ENCODE measurements at places on chromosomes 16 and 17. TPM values are rescaled to one million over a fixed set of nuclear protein-coding genes. Genes with fewer than 3 reads are reported as not detected.

Gene CCDC200
- polyA plus RNA-seq: 0.26 TPM

DNA sequence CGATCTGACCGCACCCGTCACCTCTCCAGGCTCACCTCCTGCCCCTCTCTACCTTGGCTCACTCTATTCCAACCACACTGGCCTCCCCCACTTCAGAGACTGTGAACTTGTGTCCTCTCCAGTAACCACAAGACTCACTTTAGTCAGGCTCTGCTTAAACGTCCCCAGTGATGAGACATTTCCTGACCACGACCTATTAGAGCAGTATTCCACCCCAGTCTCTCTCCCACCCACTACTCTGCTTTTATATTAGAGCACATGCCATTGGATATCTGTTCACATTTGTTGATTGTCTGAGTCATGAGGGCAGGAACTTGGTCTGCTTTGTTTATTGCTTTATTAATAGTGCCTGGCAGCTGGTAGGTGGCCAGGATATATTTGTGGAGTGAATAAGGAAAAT, 20.1 kb downstream of the COX11 start:
- H3K27ac ChIP-seq: no peak overlapping the region
- H3K4me1 ChIP-seq: no peaks in the 10 kb centered on the region
- H3K4me3 ChIP-seq: no peak overlapping the region
- H3K27me3 ChIP-seq: no peaks in the 10 kb centered on the region

DNA sequence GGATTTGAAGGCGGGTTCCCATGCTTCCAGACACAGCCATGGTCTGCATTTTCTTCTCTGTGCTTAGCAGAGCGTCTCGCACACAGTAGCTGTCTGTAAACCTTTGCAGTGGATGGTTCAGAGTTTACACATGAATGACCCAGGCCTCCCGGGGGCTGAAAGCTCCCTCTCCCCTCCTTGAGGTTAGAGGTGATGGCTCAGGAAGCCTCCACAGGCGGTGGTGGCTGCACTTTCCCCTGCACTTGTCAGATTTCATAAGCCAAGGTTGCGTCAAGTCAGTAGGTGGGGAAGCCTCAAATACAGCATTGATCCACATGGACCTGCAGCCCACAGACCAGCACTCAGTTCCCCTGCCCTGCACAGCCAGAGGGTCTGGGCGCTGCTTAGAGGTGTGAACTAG, 211.9 kb downstream of the KATNIP start:
- H3K27ac ChIP-seq: no peak overlapping the region
- peaks cover 27% of the 10 kb centered on the region for H3K36me3 ChIP-seq
- DNase-seq: no peak
- no peak overlapping the region for H3K4me3 ChIP-seq

DNA sequence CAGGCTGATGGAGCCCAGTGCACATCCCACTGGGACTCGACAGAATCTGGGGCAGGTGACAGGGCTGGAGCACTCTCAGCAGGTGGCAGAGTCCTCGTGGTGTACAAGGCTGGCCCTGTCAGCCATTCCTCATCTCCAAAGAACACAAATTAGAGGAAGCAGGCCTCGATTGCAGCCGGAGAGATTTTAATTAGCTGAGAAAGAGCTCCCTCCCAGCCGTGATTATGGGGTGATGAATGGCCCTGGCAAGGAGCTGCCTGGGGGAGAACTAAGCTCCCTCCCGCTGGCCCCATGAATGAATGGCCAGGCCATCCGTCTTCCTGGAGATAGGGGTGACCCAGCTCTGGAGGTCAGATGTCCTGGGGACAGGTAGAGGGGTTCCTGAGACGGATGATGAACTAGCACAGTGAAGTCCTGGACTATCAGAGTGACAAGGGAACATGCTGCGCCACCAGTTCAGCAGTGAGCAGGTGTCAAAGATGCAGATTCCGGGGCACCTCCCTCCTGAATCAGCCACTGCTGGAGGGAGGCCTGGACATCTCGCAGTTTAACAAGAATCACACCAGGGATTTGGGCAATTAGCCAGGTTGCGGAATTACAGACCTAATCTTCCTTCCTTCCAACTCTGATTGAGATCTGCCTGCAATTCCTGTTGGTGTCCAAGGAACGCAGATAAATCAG, 35.5 kb downstream of the PIMREG start:
- H3K4me3 ChIP-seq: no peak overlapping the region
- no peaks in the 10 kb centered on the region for H3K36me3 ChIP-seq
- no peak overlapping the region for H3K27ac ChIP-seq
- H3K4me1 ChIP-seq: no peaks in the 10 kb centered on the region

DNA sequence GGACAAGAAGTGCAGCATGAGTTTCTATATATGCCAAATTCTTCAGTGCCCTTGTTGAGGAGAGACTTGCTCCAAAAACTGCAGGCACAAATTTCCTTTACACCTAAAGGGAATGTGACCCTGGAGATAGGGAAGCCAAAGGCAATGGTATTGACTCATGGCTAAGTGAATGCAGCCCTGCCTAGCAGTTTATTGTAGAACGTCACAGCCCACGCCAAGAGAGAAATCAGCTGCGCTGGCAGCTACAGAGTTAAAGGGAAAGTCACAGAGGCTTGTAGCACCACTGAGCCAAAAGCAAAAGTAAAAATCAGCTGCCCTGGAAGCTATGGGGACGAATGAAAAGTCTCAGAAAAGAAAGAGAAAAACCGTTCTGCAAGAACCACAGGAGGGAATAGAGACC, 10.1 kb downstream of the POLR3K start:
- no peak overlapping the region for H3K27ac ChIP-seq
- H3K4me3 ChIP-seq: no peak overlapping the region
- no peaks in the 10 kb centered on the region for H3K27me3 ChIP-seq
- DNase-seq: no peak
- no peaks in the 10 kb centered on the region for H3K4me1 ChIP-seq

DNA sequence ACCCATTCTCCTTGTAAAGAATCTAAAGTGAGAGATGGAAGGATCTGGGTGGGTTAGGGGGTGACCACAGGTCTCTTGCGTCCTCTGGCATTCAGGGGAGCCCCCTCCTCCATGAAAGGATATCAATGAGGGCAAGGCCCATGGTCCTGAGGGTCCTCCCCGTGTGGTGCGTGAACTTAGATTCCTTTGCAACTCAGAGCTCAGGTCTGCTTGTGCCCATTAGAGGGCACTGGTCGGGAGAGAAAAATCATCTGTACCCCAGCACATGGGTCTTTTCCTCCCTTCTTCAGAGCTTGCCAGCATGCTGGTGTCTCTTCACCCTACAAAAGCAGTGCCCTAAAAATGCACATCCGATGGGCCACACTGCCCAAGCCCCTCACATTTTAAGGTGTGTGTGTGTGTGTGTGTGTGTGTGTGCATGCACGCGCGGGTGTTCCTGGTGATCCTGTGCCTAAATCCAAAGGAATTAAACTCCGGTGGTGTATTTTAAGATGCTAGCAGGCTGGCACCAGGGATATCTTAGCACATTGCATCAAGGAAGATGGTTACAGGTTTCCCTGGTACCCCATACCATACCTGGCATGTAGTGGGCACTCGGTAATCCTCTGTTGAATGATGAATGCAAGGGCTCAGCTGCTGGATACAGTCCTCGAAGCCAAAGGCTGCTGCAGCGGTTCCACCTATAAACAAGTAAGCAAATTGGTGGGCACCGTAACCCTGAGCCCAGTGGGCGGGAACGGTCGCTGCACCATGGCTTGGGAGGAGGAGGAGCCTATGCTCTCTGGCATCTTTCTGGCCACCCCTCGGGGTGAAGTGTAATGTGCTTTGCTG, 4.7 kb downstream of the C1QTNF1 start:
- DNase-seq: no peak
- no peak overlapping the region for H3K4me3 ChIP-seq
- H3K4me1 ChIP-seq: peaks cover 10% of the 10 kb centered on the region
- H3K27me3 ChIP-seq: no peaks in the 10 kb centered on the region
- no peaks in the 10 kb centered on the region for H3K36me3 ChIP-seq

All from pancreas (tissue), 10 donors.